ENCODE measurements at places on chromosomes 4 and X. TPM values are rescaled to one million over a fixed set of nuclear protein-coding genes. Genes with fewer than 3 reads are reported as not detected.

Gene KDR
- total RNA-seq = 924 TPM

Gene PABPC1L2B
- 9.4 TPM for total RNA-seq

Gene EVC
- total RNA-seq = 14.9 TPM

Gene FRAS1
- total RNA-seq = 51.7 TPM

Gene ETNPPL
- total RNA-seq = not detected

Gene GAGE12C
- not detected for total RNA-seq

Gene ADRA2C
- 3.2 TPM for total RNA-seq

DNA sequence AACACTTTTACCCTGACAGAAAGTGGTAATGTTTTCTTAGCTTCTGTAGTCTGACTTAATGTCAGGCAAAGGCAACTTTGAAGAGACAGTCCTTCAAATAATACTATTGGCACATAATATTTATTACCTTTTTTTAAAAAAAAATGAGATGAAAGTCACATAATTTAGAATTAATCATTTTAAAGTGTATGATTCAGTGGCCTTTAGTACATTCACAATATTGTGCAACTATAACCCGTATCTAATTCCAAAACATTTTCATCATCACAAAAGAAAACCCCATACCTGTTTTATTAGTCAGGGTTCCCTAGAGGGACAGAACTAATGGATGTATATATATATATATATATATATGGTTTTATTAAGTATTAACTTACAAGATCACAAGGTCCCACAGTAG, 94.8 kb upstream of the TEX13A start:
- DNase-seq = no peak

DNA sequence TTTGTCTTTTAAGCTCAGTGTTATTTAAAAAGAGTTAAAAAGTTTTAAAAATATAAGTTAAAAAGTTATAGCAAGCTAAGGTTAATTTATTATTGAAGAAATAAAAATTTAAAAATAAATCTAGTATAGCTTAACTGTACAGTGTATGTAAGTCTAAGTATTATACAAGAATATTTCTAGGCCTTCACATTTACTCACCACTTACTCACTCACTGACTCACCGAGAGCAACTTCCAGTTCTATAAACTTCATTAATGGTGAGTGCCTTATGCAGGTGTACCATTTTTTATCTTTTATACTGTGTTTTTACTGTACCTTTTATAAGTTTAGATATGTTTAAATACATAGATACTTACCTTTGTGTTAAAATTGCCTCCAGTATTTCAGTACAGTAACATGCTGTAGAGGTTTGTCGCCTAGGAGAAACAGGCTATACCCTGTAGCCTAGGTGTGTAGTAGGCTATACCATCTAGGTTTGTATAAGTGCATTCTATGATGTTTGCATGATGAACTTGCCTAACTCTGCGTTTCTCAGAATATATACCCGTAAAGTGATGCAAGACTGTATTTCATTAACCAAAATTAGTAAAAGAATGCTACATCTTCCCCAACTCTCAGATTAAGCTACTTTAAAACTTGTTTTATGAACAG, 202.9 kb downstream of the CFAP299 start:
- no peak for DNase-seq

GRCh38 chr4:40265910-40266274, 69.1 kb downstream of the RHOH start:
- no peak for DNase-seq

DNA sequence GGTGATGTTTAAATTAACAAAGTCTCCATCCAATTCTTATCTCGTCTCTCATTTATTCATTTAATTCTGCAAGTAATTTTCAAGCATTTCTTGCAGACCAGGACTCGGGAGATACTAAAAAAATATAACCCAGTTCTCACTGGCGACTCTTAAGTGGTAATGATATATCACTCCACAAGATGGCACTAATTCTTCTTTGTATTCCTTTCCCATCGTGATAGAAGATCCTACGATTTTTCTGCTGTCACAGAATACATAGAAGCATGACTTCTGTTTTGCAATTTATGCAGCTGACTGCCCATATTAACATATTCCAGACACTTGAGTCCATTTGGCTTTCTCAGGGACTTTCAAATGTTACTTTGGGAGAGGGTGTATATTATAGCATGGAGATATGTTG, 64.0 kb upstream of the FGF13 start:
- DNase-seq = no peak

DNA sequence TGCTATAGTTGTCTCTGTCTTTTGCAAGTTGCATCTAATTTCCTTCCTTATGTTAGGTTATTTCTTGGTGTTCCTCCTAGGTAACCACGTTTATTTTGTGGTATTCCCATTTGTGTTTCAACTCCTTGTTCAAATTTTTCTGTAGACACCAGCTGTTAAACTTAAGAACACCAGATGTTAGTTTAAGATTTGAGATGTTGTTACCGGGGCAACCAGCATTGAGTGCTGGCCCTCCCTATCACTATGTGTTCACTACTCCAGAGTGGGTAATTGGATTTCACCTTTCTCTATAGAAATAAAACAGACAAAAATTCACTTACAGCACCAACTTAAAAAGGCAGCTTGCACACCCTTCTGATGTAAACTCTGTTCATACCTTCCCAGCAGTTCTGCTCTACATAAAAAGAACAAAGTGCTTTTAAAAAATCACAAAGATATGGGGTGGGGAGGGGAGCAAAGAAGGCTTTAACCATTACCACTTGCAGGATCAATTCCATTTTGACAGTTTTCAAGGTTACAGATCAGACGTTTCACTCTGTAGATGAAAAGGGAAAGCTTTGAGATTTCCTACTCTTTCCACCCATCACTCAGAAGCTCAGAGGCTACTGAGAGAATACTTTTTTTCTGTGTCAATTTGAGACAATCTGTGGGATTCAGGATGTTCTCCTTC, 82.9 kb downstream of the DKK2 start:
- no peak for DNase-seq

- DNase-seq = no peak
Observed at GRCh38 chr4:101756181-101756580, 34.3 kb upstream of the BANK1 start.
